Liver (tissue), 10 donors: ENCODE measurements at places on chromosomes 4 and X.

DNA sequence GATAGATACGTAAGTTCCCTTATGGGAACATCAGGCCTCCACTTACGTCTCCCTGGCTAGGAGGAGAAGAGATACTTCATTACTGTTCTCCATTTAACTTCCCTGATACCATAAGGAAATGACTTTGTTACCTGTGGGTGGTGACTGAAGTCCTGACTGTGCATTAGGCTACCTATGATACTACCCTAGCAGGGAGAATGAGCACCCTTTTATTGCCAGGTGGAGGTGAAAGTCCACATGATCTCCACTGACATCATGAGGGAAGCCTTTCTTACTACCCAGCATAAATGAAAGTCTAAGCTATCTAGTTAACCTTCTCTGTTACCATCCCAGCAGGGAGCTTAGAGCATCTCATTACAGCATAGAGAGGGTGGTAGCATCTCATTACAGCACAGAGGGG lies 24.4 kb upstream of the LAMTOR3 start:
- DNase-seq: no peak

DNA sequence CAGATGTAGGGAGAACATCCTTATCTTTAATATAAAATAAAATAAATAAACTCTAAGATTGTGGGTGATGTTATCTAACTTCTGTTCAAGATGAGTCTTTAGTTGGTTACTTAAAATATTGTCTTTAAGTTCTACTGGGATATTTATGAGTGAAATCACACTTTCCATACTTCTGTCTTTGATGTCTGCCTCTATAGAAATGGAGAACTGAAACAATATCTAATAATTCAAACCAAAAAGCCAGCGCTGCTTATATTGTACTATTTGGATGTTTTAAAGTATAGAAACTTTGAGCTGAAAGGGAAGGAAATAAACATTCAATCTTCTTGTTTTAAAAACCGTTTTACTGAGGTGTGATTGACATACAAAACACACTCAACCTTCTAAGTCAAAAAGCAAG lies 44.8 kb upstream of the RPS6KA3 start:
- DNase-seq: no peak

- peak; percentile 34 for DNase-seq
Observed at GRCh38 chrX:48493890-48494364, 14.9 kb upstream of the PORCN start.

DNA sequence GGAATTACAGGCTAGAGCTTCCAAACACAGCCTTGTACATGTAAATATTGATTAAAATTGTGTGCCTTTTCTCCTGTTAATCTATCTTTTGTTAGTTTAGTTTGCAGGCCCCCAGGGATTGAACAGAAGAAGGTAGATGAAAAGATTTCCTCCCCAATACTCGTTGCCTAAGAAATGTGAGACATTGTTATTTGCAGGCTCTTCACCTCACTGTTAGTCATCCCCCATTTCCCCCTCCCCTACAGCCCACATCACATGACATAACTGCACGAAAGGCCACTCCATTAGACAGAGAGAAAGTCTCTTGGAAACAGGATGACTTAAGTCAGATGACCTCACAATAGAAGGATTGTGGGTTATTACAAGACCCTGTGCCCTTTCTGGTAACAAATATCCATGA lies 13.3 kb upstream of the MID1 start:
- no peak for DNase-seq

GRCh38 chrX:40496728-40497127 lies 84.0 kb upstream of the ATP6AP2 start:
- DNase-seq: no peak

- DNase-seq: no peak
Observed at GRCh38 chr4:149702414-149703293, 113.0 kb downstream of the IQCM start.

DNA sequence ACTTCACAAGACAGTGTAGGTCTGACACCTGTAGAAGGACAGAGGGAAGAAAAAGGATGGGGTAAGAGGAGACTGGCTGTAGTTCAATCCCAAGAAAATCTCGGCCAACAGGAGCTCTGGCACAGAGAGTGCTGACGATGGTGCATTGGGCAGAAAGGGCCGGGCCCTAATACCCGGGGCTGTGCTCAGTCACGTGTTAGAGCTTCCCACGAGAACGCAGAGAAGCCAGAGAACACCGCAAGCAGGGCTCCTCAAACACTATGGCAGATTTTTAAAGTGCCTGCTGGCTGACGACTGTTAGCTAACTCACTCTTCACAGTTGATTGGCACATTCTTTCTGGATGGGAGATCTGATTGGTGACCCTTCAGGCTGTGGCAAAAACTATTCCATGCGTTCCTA lies 35.5 kb downstream of the EREG start:
- DNase-seq: no peak

GRCh38 chr4:112517067-112517634 lies 1.2 kb upstream of the NEUROG2 start:
- DNase-seq: no peak

DNA sequence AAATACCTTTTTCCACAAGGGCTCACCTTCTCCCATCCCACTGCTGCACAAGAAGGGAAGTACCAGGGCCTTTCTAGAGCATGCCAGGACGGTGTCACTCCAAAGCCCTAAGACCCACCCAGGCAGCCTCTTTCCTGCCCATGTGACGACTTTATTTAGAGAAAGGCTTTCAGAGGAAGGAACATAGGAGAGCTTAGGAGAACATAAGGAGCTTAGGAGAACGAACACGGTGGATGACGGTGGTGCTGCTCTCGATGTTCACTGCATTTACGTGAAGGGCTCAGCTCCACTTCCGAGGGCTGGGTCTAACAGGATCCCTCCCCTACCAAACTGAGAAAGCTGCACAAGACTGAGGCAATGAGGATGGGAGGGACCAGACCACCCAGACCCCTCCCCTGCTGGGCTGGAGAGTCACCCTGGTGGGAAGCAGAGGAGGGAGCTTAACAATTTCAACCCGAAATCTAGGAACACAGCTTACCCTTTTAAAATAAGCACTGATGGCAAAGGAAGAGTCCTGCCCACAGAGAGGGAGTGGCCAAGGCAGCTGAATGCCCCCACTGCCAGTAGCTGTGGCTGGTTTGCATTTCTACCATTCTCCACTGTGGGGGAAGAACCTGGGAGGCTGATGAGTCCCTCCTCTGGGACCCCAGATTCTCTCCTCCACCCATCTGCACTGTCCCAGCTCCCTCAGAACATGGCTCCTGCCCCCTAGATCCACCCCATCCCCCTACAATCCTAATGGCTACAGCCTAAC lies 29.8 kb downstream of the ZFYVE28 start:
- DNase-seq: no peak

GRCh38 chr4:11179796-11180195 lies 248.9 kb downstream of the HS3ST1 start:
- DNase-seq: no peak

GRCh38 chr4:108622022-108622421 lies 1.6 kb downstream of the RPL34 start:
- no peak for DNase-seq

- DNase-seq: no peak
Observed at GRCh38 chrX:134315866-134316265, 78.9 kb downstream of the CCDC160 start.

- DNase-seq: no peak
Observed at GRCh38 chrX:124086411-124086810, 124.9 kb downstream of the STAG2 start.

DNA sequence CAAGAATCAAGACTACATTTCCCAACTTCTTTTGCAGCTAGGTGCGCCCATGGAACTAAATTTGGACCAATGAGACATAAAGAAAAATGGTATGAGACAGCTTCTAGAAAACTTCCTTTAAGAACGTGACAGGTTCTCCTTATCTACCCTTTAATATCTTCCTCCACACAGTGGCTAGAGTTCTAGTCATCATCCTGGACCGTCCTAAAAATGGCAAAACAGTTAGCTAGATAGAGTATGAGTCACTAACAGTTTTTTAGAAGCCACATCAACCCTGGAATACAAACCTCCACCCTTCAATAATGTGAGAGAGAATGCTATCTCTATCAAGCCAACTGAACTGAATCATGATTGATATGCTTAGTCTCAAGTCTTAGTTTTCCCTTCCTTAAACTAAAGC lies 267.9 kb upstream of the SLC7A11 start:
- no peak for DNase-seq

- no peak for DNase-seq
Observed at GRCh38 chr4:85445050-85445639, 29.8 kb upstream of the ARHGAP24 start.

- no peak for DNase-seq
Observed at GRCh38 chr4:187227907-187228704, 504.4 kb upstream of the FAT1 start.

DNA sequence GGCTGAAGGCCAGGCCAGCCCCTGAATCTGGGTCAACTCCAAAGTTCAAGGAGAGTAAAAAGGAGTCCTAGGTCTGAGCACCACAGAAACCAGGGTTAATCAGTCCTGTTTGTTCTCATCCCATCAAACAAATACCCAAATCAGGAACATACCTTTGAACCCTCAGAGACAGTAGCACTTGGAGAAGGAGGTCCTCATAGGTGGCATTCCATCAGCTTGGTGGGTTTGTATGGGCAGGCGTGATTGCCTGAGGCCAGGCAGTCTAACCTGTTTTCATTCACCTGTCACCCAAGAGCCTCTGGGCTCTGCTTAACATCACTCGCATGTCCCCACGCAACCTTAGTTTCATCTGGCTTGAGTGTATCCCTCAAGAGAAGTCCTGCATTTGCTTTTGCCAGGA lies 17.5 kb upstream of the MBTPS2 start:
- no peak for DNase-seq

- DNase-seq: no peak
Observed at GRCh38 chrX:49853661-49854060, 24.6 kb downstream of the PAGE4 start.

DNA sequence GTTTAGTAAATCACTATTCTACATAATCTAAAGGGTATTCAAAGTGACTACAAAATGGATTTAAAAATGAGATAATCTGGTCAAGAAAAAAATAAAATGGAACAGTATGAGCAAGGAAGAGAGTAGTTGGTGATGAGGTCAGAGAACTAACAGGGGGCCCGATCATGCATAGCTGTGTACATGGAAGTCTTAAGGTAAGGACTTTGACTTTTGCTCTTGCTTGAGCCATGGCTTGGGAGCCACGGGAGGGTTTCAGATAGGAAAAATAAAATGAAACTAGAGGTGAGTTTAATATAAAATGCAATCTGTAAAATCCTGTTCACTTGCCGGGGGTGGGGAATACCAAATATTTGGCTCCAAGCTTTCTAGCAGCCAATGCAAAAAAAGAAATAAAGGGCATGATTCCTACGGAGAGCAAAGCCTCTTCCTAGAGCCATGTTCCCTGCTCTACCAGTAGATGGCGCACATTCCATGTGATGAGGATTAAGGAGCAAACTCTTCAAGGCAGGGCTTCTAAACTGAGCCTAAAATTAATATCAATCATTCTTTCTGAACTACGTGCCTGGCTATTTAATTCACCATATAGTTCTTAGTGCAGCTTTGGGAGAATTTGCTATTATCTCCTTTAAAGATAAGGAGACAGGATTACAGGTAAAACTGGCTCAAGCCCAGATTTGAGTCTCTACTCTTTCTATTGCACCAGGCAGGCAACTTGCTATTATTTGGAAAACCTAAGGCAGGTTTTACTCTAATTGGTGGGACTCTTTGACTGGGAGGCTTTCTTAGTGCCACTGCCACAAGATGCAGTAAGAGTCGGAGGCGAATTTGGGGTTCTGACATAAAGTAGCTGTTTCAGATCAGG lies 6.8 kb upstream of the CLCN5 start:
- no peak for DNase-seq

GRCh38 chr4:6328526-6328925 lies 58.9 kb downstream of the WFS1 start:
- no peak for DNase-seq

DNA sequence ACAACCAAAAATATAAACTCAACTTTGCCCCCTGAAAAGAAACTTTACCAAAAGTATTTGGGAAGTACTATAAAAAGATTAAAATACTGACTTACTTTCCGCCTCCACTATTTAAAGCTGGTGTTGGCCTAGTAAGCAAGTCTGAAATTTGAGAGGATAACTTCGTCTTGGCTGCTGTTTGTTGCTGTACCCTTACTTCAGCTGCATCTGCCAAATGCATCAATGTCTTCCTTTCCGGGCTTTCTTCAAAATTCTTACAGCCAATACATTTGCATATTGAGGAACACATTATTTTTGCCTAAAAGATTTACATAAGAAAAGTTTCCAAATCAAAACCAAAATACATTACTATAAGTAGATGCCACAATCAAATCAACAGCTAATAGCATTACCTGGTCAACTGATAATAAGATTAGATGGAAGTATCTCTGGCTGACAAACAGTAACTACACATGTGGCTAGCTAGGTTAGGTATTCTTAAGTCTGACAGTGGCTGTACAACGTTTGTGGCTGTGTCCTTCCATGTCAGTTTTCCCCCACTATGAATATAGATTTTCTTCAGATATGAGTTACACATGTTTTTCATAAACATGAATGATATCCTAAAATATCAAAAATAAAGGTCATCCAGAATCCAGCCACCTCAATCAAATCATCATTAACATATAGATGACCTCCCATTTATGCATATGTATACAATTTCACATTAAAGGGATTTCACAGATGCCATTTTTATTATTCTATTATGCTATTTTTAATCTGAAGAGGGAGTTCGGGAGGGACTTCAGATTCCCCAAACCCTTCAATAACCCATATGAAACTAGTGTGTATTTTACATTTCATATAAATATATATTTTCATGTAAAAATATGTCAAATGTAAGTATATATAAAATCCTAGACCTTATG lies 30.6 kb downstream of the THAP9 start:
- no peak for DNase-seq

GRCh38 chrX:112577146-112577545 lies 102.6 kb downstream of the LHFPL1 start:
- no peak for DNase-seq

DNA sequence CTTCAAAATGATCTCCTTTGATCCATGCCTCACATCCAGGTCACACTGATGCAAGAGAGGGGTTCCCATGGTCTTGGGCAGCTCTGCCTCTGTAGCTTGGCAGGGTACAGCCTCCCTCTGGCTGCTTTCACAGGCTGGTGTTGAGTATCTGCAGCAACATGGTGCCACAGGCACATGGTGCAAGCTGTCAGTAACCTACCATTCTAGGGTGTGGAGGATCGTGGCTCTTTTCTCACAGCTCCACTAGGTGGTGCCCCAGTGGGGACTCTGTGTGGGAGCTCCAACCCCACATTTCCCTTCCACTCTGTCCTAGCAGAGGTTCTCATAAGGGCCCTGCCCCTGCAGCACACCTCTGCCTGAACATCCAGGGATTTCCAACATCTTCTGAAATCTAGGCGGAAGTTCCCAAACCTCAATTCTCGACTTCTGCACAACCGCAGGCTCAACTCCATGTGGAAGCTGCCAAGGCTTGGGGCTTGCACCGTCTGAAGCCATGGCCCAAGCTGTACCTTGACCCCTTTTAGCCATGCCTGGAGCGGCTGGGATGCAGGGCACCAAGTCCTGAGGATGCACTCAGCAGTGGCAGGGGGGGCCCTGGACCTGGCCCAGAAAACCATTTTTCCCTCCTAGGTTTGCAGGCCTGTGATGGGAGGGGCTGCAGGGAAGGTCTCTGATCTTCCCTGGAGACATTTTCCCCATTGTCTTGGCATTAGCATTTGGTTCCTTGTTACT lies 137.8 kb upstream of the NUDT6 start:
- no peak for DNase-seq

- DNase-seq: no peak
Observed at GRCh38 chrX:39750848-39751247, 346.9 kb downstream of the BCOR start.

GRCh38 chr4:126269106-126269505 lies 954.4 kb downstream of the FAT4 start:
- no peak for DNase-seq
